ENCODE measurements at places on chromosomes 11 and 22.
A peak's percentile ranks its signal among the peaks of the same experiment; 100 is the strongest.

GRCh38 chr11:126647735-126648134 is 292.2 kb downstream of the ST3GAL4 start:
- DNase-seq: peak; percentile 92

GRCh38 chr11:119093942-119094815 is 7.5 kb downstream of the DPAGT1 start:
- DNase-seq: peak; percentile 63

DNA sequence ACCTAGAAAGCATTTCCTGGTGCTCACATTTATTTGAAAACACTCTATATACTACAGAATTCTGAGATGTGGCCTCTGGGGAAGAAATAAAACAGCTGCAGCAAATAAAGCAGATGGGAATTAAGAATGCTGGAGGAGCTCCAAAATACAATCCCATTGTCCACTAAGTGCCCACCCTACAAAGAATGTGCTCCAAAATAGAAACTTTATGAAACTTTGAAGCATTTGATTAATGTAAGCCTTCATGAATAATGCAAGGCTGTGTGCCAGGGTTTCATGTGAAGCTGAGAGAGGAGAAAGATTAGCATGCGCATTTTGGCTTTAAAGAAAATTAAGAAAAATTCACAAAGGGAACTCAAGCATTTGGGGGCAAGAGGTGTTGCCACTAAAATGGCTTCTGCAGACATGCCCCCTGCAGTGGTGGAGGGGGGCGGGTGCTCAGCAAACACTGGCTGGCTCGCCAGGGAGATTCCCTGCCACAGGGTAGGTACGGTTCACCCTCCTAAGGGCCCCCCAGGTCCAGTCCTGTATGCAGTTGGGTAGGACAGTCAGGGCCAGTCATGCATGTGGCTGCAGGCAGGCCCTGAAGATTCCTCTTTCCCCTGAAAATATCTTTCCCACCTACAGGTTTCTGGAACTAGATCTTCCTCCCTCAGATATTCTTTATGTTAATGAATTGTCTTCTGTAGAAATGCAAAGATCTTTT is 46.6 kb upstream of the RCN1 start:
- DNase-seq: no peak

- DNase-seq: peak; percentile 59
These were observed 113.1 kb upstream of the ARHGAP42 start for GRCh38 chr11:100573911-100574513.

DNA sequence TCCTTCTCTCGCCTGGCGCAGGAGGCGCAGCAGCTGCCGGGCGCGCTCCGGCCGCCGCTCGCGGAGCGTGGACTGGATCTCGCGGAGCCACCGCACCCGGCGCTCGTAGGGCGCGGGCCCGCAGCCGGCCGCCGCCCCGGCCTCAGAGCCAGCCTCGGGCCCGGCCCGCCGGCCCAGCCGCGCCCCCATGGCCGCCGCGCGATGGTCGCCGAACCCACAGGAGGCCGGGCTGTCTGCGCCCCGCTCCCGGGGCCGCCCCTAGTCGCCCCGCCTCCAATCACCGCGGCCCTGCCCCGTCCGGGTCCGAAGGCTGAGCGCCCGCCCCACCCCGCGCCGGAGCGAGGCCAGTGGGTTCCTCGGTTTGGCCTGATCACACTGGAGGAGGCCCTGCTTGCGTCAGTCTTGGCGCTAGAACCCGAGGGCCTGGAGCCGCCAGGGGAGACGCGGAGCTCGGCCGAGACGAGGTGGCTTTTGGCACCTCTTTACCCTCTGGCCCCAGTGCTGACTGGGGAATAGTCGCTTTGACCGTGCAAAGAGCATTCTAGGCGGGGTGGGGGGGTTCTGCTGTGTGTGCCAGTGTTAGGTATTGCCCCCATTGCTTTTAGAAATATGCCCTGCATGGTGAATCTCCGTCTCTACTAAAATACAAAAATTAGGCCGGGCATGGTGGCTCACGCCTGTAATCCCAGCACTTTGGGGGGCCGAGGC is at the start of gene LRRC75B:
TSS of gene LRRC75B (minus strand) at position 223 of the 708 bp plus-strand sequence. CDS start at position 189, 34 bp downstream.
- peak; percentile 88 for DNase-seq

- DNase-seq: peak; percentile 63
These were observed 8.0 kb downstream of the PHLDB1 start for GRCh38 chr11:118615282-118615975.

DNA sequence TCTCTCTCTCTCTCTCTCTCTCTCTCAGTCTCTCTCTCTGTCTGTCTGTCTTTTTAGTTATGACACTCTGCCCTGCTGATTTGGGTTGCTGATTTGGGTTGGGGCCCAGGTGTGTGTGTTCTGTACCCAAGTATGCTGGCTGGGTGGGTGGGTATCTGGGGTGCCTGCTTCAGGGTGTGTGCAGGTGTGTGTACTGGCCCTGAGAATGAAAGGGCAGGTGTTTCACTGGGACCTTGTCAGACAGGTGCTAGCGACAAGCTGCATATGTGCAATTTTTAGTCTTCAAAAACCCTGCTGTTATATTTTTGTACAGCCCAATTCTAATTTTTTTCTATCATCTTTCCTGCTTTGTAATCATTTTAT is 943 bp downstream of the CSF2RB start:
- DNase-seq: no peak

DNA sequence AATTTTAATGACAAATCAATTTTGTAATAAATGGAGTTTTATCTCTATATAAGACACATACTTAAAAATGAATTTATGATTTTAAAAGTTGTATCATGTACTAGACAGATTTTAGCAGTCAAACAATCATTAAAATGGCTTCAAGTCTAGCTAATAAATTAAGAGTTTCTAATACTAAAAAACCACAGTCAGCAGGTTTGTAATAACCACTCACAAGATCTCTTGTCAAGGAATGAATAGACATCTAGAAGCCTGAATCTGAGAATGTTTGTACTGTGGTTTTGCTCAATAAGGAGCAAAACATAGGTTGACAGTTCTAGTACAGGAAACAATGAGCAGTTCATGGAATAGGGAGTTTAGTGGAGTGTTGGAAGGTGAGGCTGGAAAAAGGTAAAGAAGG is 81.2 kb downstream of the DEUP1 start:
- DNase-seq: no peak

DNA sequence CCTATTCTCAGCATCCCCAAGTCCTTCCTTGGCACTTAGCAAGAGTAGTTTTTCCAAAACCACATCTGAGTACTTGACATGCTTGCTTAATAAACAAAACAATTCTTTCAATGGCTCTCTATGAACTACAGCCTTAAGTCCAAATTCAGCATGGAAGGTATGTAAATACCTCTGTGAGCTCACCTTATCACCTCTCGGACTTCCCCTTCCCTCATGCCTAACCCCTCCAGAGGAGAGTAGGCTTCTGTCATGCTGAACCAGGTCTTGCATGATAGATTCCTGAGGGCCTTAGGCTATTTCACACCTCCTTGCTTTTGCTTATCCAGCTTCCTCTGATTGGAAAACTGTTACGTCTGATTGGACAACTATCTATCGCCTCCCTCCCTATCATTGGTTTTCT is 312.9 kb upstream of the CCDC90B start:
- DNase-seq: no peak

GRCh38 chr22:22684580-22685561 is 40.5 kb downstream of the GGTLC2 start:
- DNase-seq: peak; percentile 87

DNA sequence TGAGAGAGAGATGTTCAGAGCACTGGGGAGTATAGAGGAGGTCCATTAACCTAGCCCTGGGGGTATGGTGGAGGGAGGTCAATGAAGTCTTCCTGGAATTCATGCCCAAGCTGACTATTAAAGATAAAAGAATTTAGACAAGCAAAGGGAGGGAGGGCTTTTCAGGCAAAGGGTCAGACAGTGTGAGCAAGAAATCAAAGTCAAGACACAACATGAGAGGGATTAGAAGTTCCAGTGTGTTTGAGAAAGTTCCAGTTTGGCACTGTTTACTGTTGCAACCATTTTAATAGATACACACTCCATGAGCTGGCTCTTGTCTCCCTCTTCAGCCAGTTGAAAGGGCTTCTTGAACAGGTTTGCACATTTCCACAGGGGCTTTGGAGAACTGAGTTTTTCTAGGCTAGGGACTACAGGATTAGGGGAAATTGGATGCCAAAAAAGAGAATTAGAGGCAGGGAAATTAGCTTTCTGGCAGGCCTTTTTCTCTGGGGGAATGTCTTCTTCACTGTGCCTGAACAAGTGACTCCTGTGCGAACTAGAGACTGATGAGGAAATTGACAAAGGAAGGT is 14.7 kb upstream of the NNMT start:
- DNase-seq: peak; percentile 60

DNA sequence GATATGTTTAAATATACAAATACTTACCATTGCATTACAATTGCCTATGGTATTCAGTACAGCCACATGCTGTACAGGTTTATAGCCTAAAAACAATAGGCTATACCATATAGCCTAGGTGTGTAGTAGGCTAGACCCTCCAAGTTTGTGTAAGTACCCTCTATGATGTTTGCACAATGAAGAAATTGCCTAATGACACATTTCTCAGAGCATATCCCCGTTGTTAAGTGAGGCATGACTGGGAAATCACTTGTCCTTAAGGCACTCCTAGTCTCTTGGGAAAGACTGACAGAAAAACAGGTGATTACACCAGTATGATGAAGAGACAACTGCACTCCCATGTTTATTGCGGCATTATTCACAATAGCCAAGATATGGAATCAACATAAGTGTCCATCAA is 187.2 kb downstream of the SPON1 start:
- DNase-seq: no peak

- no peak for DNase-seq
These were observed 639.1 kb upstream of the ANO5 start for GRCh38 chr11:21553795-21554194.

GRCh38 chr11:78078218-78079167 is 1.2 kb downstream of the NDUFC2 start:
- DNase-seq: no peak

DNA sequence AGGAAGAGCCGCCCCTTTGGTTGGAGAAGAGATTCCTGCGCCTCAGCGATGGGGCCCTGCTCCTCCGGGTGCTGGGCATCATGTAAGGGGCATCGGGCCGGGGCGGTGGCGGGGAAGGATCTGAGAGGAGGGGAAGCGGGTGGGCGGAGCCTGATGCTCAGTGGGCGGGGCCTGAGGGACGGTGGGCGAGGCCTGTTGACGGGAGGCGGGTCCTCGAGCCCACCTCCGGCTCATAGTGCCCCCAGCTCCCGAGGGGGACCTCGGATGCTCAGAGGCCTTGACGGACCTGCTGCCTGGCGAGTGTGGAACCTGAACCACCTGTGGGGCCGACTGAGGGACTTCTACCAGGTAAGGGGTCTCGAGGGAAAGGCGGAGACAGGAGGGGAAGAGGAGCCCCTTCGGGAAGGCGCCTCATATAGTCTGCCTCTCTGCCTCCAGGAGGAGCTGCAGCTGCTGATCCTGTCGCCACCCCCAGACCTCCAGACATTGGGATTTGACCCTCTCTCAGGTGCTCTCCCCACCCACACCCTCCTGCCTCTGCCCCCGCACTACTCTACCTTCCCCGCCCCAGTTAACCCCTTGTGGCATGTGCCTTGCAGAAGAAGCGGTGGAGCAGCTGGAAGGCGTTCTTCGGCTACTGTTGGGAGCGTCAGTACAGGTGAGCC is 799 bp downstream of the CCDC88B start:
- no peak for DNase-seq

DNA sequence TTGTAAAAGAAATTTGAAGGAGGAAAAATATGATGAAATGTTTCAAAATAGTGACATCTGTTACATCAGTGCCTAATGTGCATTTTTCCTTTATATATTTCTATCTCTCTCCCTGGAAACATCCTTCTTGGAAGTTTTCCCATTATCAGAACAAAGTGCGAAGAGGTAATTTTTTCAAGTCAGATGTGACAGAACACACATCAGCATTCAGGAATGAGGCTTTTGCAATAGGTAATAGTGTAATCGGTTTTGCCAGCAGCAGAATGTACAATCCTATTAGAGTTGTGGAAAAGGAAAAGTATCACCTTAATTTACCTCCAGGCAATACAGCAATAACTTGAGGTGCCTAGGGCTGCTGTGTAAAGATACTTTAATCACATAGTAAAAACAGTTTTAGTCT is 275.8 kb downstream of the FAT3 start:
- no peak for DNase-seq

- DNase-seq: no peak
These were observed 512.3 kb upstream of the RAG2 start for GRCh38 chr11:37110385-37110784.

DNA sequence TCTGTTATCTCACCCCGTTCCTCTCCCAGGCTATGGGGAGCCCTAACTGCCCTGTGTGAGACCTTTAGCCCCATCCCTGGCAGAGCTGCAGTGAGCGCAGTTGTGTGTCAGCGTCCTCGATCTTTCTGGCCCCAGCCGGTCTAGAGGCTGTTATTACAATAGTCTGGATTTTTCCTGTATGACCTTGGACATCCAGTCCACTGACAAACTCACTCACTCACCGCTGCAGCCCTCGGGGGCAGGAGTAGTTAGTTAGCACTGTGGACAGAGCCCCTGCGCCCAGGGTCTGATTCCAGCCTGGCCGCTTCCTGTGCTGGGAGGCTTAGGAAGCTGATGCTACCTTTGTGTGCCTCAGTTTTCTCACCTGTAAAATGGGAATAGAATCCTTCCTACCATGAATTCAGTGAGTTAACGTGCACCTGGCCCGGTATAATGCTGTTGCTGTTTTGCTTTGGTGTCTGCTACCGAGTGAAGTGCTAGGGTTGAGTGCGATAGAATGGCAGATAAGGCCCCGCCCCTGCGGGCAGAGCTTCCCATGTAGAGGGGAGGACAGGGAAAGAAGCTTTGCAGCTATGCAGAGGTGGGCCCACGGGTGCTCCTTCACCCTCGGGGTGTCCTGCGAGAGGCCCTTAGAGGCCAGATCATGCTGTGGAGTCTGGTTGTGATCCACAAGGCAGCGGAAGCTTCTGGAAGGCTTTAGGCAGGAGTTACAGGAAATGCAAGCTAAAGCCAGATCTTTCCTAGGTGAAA is 3.0 kb downstream of the LRP5 start:
- DNase-seq: peak; percentile 37

DNA sequence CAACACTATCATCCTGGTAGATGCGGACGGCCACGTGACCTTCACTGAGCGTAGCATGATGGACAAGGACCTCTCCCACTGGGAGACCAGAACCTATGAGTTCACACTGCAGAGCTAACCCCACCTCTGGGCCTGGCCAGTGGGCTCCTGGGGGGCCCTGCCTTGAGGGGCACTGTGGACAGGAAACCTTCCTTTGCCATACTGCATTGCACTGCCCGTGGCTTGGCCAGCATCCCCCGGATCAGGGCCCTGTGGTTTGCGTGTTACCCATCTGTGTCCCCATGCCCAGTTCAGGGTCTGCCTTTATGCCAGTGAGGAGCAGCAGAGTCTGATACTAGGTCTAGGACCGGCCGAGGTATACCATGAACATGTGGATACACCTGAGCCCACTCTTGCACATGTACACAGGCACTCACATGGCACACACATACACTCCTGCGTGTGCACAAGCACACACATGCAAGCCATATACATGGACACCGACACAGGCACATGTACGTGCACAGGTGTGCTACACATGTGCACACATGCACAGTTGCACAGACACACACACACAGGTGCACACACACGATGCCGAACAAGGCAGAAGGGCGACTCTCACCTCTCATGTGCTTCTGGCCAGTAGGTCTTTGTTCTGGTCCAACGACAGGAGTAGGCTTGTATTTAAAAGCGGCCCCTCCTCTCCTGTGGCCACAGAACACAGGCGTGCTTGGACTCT is 15.3 kb upstream of the DGCR8 start:
- DNase-seq: no peak
